ENCODE measurements at places on chromosomes 16 and 17.
A peak's percentile ranks its signal among the peaks of the same experiment; 100 is the strongest.

DNA sequence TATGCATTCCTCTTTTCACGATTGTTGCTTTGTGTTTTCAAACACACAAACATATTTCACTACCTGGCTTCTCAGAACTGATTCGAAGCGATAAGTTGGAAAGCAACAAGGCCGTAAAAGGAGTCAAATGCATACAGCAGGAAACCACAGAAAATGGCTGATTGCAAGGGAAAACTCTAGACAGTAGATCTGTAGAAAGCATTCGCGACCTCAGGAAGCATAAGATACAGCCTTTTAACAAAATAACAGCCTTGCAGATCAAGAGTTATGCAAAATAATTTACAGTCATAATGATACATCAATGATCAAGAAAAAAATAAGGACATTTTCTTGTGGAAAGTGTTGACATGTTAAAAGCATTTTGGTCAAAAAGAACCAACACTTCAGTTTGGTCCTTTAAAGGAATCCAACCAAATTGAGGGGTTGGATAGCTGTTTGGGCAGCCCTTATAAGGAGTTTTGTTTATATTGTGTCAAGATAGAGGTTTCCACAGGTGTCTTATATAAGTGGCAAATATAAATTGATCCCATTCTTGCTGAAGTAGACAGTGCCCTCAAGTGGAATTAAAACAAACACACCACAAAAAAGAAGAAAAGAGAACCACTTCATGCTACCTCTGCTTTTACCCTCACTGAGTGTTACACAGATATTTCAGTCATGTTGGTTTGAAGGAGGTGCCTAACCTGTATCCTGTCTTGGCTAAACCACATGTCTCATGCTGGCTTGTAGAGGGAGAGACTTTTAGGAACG, 5.5 kb downstream of the CYLD start:
- no peak for DNase-seq

- no peak for DNase-seq
Measured at GRCh38 chr16:48408688-48409087, 23.5 kb upstream of the SIAH1 start.

DNA sequence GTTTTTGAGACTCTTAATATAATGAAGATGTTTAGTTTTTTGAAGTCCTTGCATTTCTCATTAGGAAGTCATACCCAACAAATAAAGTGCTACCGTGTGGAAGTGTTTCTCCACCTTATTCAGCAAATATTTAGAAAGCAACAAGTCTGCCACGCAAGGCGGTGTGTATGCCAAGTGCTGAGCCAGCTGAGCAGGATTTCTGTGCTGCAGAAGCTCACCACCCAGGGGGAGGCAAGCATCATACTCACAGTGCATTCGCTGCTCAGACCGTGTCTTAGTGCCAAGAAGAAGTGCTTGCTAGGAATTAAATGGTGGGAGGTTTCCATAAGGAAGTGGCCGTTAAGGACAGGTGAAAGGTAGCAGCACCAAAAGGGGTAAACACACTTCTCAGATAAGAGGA, 111.2 kb downstream of the ARHGAP44 start:
- no peak for DNase-seq

DNA sequence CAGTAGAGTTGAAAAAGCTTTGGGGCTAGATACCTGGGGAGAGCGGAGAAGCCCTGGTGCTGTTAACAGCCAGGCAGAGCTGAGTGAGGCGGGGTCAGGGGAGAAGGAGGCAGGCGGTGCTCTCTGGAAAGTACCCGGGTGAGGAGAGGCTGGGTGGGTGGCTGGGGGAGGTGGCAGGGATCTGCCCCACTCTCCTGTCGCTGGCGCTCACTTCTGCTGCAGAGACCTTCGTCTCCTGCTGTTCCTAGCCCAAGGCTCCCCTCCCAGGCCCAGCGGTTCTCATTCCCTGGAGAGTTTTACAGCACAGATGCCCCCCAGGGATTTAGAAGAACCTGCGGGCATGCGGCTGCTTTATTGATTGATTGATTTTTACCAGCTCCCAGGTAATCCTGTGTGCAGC, 302.8 kb downstream of the IRF8 start:
- no peak for DNase-seq

GRCh38 chr16:77220427-77220826, 21.2 kb downstream of the SYCE1L start:
- no peak for DNase-seq

DNA sequence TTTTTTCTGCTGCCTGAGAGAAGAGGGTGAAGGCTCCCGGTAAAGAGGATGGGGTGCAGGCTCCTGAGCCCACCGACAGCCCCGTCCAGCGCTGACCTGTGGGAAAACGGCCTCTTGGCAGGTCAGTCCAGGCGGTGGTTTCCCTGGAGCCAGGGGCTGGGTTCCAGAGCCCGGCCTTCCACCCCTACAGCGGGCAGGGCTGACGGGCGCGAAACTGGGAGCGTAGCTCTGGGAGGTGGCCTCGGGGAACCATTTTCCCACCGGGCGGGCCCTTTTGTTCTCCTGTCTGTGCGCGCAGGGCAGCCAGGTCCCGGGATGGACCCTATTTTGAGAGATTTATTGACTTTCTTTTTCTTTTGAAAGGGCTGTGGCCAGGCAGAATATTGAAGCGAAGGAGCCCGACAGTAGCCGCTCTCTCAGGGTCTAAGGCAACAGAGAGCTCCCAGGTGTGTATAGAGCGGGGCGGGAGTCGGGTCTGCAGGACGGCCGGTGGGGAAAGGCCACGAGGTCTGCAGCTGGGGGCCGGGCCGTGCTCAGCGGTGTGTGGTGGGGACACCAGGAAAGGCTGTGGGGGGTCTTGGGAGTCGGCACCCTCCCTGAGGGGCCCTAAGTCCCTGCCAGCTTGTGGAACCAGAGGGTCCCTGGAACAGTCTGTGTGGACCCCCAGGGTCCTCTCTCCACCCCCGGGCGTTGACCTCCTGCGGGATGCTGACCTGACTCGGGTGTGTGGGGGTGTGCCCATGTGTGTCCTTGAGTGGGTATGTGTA, 32.3 kb downstream of the METRNL start:
- no peak for DNase-seq

DNA sequence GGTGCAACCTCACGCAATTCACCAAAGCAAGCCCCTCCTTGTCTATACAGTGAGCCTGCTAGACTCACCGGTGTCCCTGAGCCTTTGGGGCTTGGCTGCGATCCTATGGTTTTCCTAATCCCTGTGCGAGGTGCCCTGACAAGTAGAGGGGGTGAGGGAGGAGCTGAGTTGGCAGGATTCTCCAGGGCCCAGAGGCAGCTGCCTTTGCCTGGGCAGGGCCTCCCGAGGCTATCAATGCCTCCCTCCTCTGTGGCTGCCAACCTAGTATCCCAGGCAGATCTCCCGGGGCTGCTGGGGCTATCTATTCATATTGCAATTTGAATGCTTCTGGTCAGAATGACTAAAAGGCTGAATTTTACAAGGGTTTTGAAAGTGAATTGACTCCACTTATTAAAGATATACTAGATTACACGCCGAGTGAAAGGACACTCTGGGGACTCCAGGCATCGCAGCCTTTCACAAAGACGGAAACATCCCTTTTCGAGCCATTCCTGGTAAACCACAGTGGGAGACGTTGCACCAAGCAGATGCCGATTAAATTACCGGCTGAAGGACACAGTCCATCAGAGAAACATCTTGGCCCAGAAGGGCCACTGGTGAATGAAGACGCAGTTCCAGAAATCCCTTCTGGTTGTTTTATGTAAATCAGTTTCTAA, 11.3 kb upstream of the PITPNM3 start:
- DNase-seq = peak; percentile 10

- DNase-seq = no peak
Measured at GRCh38 chr16:30068750-30069610, 3.4 kb downstream of the ALDOA start.

DNA sequence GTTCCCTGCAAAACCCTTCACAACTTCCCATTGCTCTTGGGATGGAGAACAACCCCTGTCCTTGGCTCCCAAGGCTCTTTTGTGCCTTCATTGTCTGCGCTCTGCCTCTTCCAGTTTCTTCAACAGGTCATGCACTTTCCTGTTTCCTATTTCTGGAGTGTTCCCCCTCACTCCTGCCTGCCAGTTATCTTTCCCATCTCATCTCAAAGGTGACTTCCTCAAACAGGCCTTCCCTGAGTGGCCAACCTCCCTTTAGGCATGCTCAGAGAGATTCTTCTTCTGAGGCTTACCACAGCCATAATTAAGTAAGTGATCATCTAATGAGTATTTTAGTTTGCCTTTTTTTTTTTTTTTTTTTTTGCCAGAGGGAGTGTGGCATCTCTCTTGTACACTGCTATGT, 2.9 kb upstream of the CYLD start:
- no peak for DNase-seq

- DNase-seq = no peak
Measured at GRCh38 chr16:56355221-56355620, 70.1 kb downstream of the AMFR start.

DNA sequence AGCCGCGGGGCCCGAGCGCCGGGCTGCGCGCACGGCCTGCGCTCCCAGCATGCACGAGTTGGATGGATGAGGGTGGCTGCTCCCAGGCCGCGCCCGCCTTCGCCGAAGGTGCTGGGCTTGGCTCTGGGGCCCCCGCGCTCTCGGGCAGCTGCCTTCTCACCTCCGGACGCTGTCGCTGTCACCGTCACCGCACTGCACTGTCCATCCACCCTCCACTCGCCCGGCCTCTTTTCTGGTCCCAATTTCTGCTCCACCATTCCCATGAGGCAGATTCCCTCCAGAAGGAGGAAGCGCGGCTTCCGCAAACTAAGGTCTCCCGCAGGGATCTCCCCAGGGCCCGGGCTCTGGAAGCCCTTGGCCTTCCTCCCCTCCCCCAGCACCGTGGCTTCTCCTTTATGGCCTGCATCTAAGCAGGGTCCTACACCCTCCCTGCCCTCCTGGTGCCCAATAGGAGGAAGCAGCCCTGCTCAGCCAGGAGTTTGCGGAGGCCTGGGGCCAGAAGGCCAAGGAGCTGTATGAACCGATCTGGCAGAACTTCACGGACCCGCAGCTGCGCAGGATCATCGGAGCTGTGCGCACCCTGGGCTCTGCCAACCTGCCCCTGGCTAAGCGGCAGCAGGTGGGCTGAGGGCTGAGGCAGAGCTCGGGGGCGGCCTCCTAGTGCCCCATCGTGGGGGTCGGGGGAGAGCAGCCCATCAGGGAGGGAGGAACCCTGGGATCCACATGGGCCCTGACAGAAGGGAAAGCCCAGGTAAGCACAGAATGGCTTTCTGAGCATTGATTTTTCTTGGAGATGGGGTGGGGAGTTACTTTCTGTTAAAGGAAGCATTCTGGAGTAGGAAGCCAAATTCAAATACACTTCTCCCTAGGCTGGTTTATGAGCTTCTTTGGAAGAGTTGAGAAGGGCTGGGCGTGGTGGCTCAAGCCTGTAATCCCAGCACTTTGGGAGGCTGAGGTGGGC, 899 bp downstream of the ACE start:
- no peak for DNase-seq

- DNase-seq = no peak
Measured at GRCh38 chr17:10574324-10574723, 24.9 kb upstream of the MYH2 start.

DNA sequence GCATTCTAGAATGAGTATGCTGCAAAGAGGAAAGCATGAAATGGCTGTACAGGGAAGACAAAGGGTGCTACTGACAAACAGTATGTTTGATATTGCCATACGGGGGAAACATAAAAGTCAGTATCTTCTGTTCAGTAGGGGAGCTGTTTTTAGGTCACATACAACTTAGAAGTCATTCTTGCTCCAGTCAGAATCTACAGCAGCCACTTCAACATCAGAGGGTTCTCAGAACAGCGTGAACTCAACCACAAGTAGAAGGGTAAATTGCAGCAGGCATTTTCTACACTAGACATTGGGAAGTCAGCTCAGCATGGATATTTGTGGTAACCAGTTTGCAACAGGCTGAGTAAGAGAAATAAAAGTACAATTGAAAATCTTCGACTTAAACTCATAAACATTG, 1241.8 kb upstream of the GOT2 start:
- no peak for DNase-seq

DNA sequence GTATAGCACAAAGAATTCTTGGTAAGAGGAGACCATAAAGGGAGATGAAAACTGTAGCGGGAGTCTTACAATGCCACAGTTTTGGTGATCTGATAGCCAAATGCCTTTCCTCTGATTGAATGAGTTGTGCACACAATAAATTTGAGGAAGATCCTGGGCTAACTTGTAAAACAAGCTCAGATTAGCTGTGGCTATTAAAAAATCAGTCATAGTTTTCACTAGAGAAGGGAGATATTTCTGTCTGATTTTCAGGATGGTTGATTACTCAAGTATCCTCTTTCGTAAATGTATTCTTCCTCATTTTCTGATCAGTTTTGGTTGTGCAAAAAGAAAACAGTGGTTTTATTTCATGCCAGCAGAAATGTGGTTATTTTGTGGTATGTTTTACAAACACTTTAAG, 9.1 kb upstream of the METTL9 start:
- DNase-seq = peak; percentile 34

GRCh38 chr17:63423251-63423950, 22.7 kb downstream of the CYB561 start:
- DNase-seq = no peak

GRCh38 chr16:51228097-51228659, 77.1 kb upstream of the SALL1 start:
- no peak for DNase-seq

DNA sequence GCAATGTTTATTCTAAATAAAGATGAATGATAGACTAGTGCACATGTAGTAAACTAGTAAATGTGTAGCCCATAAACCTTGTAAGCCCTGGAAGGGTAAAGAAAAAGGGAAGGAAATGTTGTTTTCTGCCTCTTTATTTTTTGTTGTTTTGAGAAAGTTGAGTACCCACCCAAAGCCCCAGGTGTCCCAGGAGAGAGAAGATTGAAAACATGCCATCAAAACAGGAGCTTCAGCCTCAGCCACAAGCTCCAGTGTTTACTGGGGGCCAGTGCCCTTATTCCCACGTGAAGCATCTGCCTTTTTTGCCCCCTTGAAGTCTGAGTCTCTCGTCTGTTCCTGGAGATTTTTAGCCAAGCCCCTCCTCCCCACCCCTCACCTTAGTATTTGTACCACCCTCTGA, 121.5 kb downstream of the PRKCB start:
- no peak for DNase-seq

- DNase-seq = peak; percentile 77
Measured at GRCh38 chr17:16374146-16374938, 6.5 kb upstream of the UBB start.

DNA sequence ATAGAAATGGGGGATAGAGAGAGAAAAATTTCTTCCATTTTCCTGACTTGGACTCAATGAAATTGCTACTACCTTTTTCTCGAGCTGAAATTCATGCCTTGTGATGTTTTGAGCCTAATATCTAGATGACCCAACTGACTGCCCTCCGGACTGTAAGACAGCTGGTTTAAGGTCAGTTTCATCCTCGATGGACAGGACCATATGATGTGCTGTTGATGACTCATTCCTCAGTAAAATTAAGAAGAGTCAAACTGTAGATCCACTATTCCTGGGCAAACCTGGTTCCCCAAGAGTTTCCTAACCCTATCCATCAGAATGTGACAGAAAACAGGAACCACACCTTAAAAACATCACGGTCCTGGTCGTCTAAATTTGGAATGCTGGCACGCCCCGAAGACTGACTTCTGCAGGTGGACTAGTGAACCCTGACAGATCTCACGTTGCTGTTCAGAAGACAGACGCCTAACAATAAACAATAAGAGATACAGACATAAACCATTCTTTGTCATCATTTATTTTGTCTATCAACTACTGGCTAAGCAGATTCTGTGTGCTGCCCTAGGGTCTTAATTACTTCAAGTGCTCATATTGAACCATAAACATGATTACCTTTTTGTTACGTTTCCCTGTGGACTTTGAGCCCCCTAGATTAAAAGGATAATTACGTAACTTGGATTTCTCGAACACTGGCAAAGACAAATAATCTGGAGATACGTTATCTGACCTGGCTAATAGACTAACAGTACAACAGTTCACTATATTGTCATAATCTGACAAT, 45.1 kb upstream of the NOS2 start:
- no peak for DNase-seq

GRCh38 chr17:31499771-31500554, 108.5 kb downstream of the RAB11FIP4 start:
- peak; percentile 26 for DNase-seq
